WTC11 (cell line): ENCODE measurements at places on chromosomes 1 and 21.

DNA sequence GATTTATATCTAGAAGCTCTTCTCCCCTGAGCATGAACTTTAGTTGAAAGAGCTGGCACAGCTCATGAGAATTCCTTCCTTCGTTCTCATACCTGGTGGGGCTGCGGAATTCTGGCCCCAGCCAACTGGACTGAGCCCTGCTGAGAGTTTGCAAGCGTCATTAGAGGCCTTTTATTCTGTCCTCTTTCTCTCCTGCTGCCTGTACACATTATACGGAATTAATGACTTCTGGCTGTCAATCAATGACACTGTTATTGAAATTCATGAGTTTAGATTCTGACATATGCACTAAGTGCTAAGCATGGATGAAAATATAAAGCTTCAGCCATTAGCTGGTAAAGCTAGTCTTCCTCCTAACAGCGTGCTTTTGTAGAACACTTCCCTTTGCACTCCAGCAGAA lies 27.5 kb downstream of the KAZN start:
- H3K36me3 ChIP-seq = peaks cover 3% of the 10 kb centered on the region; the same call in 1 of the 2 replicates
- no peak overlapping the region for H3K27ac ChIP-seq
- H3K4me1 ChIP-seq = peaks cover 41% of the 10 kb centered on the region

GRCh38 chr1:16076031-16076864 lies 2.8 kb upstream of the FAM131C start:
- DNase-seq = no peak
- H3K27ac ChIP-seq = no peak overlapping the region
- no peaks in the 10 kb centered on the region for H3K36me3 ChIP-seq
- peaks cover 45% of the 10 kb centered on the region for H3K27me3 ChIP-seq
- H3K4me1 ChIP-seq = peaks cover 11% of the 10 kb centered on the region
- no peak overlapping the region for H3K4me3 ChIP-seq

GRCh38 chr1:93313026-93313425 lies 32.7 kb upstream of the DR1 start:
- DNase-seq = no peak
- no peaks in the 10 kb centered on the region for H3K27me3 ChIP-seq
- no peak overlapping the region for H3K4me3 ChIP-seq
- H3K27ac ChIP-seq = no peak overlapping the region

DNA sequence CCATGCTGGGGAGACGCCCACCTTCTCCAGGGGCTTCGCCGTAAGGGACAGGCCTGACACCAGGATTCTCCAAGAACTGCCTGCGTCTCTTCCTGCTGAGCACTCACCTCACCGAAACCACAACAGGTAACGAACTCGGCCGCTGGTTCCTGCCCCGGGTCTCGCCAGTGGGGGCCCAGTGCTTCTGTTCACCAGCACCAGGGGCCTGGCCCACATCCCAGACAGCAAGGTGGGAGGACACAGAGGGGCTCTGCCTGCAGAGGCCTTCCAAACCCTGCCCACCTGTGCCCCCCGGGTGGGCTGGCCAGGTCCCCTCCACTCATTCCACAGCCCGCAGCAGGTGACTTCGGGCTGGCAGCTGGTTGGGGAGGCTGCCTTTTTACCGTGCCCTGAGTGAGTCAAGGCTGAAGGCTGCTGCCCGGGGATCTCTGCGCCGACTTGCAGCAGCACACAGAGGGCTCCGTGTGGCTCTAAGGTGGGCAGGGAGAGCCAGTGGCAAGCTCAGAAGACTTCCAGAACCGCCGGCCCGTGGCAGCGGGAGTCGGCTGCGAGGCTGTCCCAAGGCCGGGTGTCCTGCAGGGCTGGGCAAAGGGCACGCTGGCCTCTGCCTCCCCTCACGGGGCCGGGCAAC lies 14.7 kb upstream of the COL18A1 start:
- H3K4me1 ChIP-seq = no peaks in the 10 kb centered on the region; the same call in 1 of the 2 replicates
- no peaks in the 10 kb centered on the region for H3K36me3 ChIP-seq
- DNase-seq = no peak
- peaks cover 4% of the 10 kb centered on the region; the same call in 1 of the 2 replicates for H3K27me3 ChIP-seq
- H3K4me3 ChIP-seq = no peak overlapping the region
- no peak overlapping the region for H3K27ac ChIP-seq

- peak; percentile 72 for DNase-seq
- H3K36me3 ChIP-seq = peaks cover 18% of the 10 kb centered on the region
- no peaks in the 10 kb centered on the region for H3K4me1 ChIP-seq
- H3K27me3 ChIP-seq = no peaks in the 10 kb centered on the region
- no peak overlapping the region for H3K27ac ChIP-seq
These were observed 12.0 kb downstream of the MIIP start for GRCh38 chr1:12031039-12031980.

DNA sequence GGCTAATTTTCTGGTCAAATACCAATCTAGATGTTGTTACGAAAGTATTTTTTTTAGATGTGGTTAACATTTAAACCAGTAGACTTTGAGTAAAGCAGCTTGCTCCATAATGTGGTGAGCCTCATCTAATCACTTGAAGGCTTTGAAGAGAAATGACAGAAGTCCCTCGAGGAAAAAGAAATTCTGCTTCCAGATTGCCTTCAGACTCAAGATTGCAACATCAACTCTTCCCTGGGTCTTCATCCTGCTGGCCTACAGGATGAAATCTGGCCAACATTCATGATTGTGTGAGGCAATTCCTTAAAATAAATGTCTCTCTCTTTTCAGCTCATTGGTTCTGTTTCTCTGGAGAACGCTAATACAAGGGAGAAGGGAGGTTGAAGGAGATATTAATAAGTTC lies 32.5 kb upstream of the SSX2IP start:
- no peak for DNase-seq
- H3K27me3 ChIP-seq = no peaks in the 10 kb centered on the region
- H3K4me3 ChIP-seq = no peak overlapping the region
- peaks cover 15% of the 10 kb centered on the region for H3K4me1 ChIP-seq

DNA sequence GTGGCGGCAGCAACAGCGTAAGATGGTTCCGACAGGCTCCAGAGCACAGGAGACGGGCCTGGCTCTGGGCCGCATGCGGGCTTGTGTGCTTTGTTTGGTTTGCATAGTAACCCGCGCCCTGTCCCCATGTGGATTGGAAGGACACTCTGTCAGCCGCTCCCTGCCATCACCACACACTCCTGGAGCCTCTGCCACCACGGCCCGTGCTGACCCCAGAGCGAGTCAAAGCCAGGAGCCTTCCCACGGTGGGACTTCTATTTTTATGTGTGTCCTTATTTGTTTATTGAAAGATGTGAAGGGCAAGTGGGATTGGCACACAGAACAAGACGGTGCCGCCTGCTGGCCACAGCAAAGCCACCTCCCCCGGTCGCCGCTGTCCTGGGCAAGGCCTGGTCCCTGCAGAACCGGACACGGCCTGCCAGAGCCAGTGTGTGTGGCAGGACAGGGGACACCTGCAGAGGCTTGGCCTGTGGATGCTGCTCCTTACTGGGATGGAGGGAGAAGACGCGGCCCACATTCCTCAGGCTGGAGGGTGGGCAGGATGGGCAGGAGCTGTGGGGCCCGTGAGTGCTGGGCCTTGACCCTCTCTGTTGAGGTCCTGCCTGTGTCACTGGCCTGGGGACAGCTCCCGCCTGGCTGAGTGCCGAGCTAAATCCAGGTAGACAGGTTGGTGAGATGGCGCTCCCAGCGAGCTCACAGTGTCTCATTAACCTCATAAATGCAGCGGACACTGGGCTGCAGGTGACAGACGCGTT lies 64.4 kb downstream of the AGPAT3 start:
- H3K4me3 ChIP-seq = no peak overlapping the region
- H3K4me1 ChIP-seq = peaks cover 14% of the 10 kb centered on the region
- H3K27ac ChIP-seq = peak overlapping the region; percentile 79; the same call in 1 of the 2 replicates

GRCh38 chr1:165073185-165074007 lies 283.1 kb downstream of the LMX1A start:
- no peak overlapping the region for H3K27ac ChIP-seq
- H3K4me3 ChIP-seq = no peak overlapping the region
- H3K4me1 ChIP-seq = peaks cover 29% of the 10 kb centered on the region
- no peak for DNase-seq
- no peaks in the 10 kb centered on the region for H3K36me3 ChIP-seq

DNA sequence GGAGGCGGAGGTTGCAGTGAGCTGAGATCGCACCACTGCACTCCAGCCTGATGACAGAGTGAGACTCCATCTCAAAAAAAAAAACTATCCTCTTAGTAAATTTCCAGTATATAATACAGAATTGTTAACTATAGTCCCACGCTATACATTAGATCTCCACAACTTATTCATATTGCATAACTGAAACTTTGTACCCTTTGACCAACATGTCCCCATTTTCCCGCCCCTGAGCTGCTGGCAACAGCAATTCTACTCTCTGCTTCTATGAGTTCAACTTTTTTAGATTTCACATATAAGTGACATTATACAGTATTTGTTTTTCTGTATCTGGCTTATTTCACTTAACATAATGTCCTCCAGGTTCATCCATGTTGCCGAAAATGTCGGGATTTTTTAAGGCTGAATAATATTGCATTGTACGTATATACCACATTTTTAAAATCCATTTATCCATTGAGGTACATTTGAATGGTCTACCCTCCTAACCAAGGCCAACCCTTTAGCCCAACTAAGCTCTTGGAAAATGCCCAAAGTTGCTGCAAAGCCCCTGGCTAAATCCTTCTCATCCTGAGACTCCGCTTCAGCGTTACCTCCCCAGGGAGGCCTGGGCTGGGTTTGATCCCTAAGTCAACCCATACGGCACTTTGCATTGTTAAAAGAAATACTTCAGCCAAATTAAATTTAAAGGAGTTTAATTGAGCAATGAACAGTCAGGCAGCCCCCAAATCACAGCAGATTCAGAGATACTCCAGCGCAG lies 34.2 kb downstream of the NEK2 start:
- no peak for DNase-seq
- no peaks in the 10 kb centered on the region for H3K36me3 ChIP-seq
- no peaks in the 10 kb centered on the region for H3K27me3 ChIP-seq
- H3K4me3 ChIP-seq = no peak overlapping the region
- peaks cover 14% of the 10 kb centered on the region for H3K4me1 ChIP-seq

DNA sequence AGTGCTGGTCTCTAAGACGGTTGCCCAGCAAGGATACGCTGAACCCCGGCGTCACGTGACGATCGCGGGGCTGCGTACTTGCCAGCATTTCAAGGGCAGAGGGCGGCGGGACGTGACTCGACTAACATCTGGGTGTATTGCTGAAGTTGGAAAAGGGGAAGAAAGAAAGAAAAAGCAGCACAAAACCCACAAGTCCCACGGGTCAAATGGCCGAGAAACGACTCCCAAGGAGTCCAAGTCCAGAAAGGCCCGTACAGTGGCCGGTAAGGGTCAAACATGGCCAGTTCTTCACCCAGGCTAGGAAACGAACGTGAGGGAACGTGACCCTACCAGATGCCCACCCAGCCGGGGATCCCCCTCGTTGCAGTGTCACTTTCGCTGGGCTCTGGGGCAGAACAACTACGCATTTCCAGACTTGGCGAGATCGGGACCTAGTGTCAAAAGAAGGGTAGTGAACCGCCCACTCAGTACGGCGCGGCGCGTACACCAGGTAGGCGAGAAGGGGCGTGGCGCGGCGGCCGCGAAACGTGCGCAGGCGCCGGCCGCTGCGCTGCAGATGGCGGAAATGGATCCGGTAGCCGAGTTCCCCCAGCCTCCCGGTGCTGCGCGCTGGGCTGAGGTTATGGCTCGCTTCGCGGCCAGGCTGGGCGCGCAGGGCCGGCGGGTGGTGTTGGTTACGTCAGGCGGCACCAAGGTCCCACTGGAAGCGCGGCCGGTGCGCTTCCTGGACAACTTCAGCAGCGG lies at the start of the genes PPCS and ZMYND12:
Gene PPCS (plus strand): TSS at position 534 of the 744 bp plus-strand sequence. CDS start 23 bp downstream, at position 557.
Gene ZMYND12 (minus strand): TSS at position 13 of the 744 bp plus-strand sequence. CDS start 25 bp downstream, outside the sequence.
- DNase-seq = peak; percentile 73
- H3K4me1 ChIP-seq = peaks cover 17% of the 10 kb centered on the region
- peaks cover 6% of the 10 kb centered on the region; the same call in 1 of the 2 replicates for H3K27me3 ChIP-seq
- H3K27ac ChIP-seq = peak within 1 kb of the TSS; percentile 99

DNA sequence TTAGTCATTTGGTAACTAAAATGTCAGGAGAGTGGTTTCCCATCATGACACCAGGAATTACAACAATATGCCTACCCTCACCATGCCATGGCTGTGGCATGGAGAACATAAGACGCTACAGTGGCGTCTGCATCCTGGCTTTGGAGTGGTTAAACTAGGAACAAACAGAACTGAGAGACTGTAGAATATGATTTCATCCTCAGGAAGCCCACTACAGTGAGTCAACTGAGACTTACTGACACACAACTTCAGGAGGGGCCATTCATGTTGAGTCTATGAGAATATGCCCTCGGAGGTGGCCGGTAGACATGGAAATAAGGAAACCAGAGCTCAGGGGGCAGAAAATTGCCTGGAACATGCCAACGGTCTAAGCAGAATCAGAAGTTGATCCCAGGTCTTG lies 5.9 kb upstream of the BACE2 start:
- no peak overlapping the region for H3K27ac ChIP-seq
- H3K4me1 ChIP-seq = peaks cover 3% of the 10 kb centered on the region; the same call in 1 of the 2 replicates
- peaks cover 7% of the 10 kb centered on the region for H3K36me3 ChIP-seq
- H3K4me3 ChIP-seq = no peak overlapping the region
- no peak for DNase-seq
- peaks cover 38% of the 10 kb centered on the region for H3K27me3 ChIP-seq

DNA sequence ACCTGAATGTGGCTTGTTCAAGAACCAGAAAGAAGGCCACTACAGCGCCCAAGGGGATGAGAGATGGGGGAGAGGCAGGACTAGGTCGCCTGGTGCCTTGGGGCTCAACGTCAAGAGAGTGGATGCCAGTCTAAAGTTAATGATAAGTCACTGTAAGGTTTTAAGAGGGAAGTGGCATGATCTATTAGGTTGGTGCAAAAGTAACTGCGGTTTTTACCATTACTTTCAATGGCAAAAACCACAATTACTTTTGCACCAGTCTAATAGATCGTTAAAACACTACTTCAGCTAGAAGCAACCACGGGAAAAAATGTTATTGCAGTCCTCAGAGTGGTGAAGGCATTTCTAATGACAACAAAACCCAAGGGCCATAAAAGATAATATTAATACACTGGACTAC lies 2.6 kb upstream of the GJB3 start:
- no peak overlapping the region for H3K27ac ChIP-seq
- H3K36me3 ChIP-seq = no peaks in the 10 kb centered on the region
- no peak for DNase-seq
- H3K27me3 ChIP-seq = peaks cover 46% of the 10 kb centered on the region
- H3K4me1 ChIP-seq = peaks cover 7% of the 10 kb centered on the region; the same call in 1 of the 2 replicates

DNA sequence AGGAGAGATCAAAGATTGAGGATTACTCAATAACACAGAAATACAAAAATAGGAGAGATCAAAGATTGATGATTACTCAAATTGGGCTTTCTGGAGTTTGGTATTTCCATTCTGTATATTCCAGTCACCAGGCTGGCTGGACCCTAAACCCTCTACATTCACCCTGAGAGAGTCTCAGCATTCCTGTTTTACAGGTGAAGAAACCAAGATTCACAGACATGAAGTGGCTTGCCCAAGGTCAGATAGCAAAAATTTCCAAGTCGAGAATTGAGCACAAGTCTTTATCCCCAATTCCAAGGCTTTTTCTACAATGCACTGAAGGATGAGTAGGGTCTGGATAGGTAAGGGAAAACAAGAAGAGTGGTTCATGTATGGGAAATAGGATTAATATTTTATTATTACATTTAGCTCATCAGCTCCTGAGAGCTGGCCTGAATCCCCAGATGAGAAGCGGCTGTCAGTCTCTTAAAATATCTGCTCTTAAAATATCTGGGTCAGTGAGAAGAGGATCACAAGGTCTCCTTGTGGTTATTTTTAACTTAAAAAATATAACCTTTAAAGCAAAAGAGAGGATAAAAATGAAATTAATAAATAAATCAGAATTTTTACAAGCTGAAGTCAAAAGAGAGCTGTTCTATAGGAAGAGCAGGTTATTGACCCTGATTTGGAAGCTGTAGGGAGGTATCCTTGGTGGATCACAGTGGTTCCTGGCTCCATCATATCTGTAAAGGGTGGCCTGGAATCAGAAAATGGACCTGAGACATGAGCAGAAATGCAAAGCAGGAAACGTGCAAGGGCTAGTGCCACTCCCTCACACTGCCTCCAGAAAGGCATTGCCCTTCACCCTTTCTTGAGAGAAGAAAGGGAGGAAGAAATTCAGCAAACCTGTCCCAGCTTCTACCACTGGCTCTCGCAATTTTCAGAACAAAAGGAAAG lies 29.1 kb upstream of the SEC16B start:
- H3K36me3 ChIP-seq = no peaks in the 10 kb centered on the region
